Activated gamma-delta T cell treated with Interleukin-2 at 50 U/mL for 16 hours (primary cell): ENCODE measurements at places on chromosomes 12 and 14.
A peak's percentile ranks its signal among the peaks of the same experiment; 100 is the strongest.

GRCh38 chr14:33938131-33938949 is 12.5 kb downstream of the EGLN3 start:
- DNase-seq, result no peak

- no peak for DNase-seq
These were observed 10.0 kb downstream of the HIP1R start for GRCh38 chr12:122845041-122845864.

GRCh38 chr12:120039711-120040110 is 50.7 kb downstream of the BICDL1 start:
- no peak for DNase-seq

GRCh38 chr12:40010899-40011774 is 94.7 kb downstream of the SLC2A13 start:
- DNase-seq, result peak; percentile 60

DNA sequence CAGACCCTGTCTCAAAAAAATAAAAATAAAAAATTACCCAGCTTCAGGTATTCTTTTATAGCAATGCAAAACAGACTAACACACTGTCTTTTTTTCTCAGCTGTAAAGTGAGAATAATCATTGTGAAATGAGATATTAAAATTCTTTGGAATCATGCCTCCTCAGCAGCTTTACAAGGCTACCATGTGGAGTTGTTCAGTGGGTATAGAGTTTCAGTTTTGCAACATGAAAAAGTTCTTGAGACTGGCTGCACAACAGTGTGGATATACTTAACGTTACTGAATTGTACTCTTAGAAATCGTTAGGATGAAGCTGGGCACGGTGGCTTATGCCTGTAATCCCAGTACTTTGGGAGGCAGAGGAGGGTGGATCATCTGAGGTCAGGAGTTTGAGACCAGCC is 15.7 kb upstream of the MAPKAPK5 start:
- DNase-seq, result no peak

- DNase-seq, result no peak
These were observed 293.0 kb downstream of the BTG1 start for GRCh38 chr12:91852634-91853033.

DNA sequence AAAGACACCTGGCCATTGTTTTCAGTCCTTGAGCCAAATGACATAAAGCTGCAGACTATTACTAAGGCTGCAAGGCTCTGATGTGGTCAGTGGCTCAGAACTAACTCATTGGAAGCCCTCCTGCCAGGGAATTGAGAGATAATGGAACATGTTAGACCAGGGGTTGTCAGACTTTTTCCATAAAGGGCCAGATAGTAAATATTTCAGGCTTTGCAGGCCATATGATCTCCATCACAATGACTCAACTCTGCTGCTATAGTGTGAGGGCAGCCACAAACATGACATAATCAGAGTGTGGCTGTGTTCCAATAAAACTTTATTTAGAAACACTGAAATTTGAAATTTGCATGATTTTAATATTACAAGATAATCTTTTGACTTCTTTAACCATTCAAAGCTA is 140.3 kb downstream of the TMEM30B start:
- DNase-seq, result no peak

- peak; percentile 86 for DNase-seq
These were observed 13.9 kb downstream of the EVL start for GRCh38 chr14:100078997-100079725.

DNA sequence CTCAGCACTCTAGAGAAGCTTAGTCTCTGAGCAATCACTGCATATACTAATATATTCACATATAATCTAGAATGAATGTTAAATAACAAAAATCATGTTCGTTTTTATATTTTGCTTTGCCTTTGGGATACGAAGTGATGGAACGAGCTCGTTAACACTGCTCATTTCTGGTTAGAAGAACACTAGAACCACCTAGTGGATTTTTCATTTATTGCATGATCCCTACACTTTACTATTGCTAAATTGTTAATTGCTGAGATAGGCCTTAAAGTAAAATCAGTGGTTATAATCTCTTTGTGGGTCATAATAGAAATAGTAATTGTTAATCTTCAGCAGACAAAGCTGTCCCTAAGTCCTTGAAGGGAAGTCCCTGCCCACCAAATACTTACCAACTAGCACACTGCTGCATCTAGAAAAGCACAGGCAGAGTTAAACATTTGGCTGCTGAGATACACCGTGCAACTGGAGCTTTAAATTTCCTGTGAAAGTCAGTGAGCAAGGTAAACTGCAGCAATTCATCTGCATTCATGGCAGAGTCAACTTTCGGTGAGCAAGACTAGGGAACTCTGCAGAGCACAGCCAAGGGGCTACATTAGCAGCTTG is 353.7 kb downstream of the APAF1 start:
- no peak for DNase-seq
